ENCODE measurements at places on chromosomes 2 and 18.

DNA sequence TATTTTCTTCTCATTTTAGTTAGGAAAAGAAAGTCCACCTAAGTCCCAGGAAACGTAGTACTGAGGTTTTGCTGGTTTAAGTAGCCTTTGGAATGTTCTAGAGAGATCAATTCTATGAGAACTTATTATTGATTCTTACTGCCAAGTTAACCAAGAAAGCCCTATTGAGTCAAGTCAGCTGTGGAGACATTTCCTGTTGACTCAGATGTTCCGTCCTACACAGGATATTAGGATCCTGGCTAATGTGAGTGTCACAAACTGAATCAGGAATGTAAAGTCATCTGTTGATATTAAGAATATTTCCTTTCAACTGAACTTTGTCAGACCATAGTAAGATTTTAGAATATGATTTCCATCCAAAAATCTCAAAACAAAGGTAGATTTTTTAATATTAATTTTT, 654.3 kb downstream of the LRRTM4 start:
- peak; percentile 55 for DNase-seq

DNA sequence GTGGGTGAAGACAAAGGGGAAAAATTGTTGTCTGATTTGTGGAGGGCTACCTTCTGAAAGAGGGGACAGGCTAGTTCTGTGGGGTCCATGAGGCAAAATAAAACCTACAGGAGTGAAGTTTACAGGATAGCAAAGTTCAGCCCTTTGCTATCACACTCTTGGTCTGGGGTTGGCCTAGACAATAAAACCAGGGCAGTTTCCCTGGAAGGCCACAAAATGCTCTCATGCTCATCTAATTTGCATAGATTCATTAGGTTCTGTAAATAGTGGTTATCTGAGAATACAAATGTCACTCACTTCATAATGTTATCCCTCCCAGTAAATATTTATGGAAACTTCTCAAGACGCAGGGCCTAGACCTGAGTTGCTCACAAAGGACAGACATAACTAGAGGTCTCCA, 63.6 kb downstream of the INSIG2 start:
- no peak for DNase-seq

GRCh38 chr2:127552336-127552735, 16.9 kb downstream of the MYO7B start:
- DNase-seq = no peak

DNA sequence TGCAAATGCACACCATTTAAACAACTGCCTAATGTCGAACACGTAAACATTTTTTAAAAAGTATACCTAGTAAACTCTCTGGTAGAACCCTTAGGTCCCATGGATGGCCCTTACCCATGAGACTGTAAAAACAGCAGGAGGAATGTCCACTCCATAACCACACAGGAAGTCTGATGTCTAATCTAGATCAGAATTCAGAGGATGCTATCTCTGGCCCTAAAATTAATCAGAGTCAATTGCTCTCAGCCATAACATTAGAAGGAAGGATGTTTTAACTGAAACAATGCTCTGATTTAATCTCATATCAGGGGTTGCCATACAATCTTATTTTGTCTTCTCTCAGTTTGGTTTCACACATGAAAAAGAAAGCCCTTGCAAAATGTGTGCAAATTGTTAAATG, 416.3 kb upstream of the PIK3C3 start:
- DNase-seq = no peak

DNA sequence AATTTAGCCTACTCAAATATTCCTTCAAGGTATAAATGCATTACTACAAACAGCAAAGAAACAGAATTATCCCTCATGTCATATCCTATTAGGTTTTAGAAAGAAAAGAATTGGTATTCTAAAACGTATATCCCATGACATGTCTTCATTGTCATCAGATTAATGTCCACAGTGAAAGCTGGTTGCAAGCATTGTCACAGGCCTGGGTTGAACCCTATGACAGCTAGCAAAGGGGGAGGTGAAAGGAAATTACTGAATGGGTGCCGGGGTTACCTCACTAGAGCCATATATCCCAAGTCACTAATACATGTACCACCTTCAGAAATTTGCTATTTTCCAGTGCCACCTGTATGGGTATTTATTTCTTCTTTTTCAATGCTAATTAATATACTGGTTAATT, 1630.5 kb upstream of the NXPH2 start:
- DNase-seq = no peak

DNA sequence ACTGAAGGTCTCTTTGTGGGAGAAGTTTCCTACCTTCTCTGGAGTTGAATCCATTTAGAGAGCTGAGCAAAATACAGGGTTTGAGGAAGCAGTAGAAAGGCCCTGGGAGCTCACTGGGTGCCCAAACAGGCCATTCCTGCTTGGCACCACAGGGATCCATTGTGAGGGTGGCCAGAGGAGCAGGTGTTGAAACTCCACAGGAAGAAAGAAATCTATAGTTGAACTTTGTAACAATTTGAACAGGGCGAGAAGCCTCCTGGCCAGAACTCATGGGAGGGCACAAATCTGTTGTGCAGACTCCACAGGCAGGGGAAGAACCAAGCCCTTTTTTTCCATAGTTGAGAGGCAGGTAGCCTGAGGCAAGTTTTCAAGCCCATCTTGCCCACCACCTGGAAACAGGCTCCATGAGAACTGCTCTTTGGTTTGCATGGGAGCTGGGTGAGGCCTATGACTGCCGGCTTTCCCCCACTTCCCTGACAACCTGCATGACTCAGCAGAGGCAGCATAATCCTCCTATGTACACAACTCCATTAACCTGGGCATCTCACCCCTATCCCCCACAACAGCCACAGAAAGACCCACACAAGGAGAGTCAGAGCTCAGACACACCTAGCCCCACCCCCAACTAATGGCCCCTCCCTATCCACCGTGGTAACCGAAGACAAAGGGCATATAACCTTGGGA, 1053.0 kb downstream of the TSN start:
- DNase-seq = no peak

DNA sequence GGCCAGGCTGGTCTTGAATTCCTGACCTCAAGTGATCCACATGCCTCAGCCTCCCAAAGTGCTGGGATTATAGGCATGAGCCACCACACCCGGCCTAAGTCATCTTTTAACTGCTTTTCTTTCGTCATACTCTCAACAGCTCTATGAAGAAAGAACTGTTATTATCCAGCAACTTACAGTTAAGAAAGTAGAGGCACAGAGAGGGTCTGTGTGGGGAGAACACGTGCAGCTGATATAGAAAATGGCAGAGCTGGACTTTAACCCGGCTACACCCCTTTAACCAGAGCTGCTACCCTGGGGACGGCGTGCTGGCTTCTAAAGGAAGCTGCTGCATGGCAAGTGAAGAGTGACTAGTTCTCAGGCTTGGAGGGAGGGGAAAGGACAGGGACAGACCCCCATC, 25.5 kb downstream of the IGFBP2 start:
- no peak for DNase-seq

GRCh38 chr2:23536326-23536725, 151.3 kb downstream of the KLHL29 start:
- no peak for DNase-seq

GRCh38 chr2:238963971-238964328, 116.1 kb downstream of the TWIST2 start:
- DNase-seq = no peak

DNA sequence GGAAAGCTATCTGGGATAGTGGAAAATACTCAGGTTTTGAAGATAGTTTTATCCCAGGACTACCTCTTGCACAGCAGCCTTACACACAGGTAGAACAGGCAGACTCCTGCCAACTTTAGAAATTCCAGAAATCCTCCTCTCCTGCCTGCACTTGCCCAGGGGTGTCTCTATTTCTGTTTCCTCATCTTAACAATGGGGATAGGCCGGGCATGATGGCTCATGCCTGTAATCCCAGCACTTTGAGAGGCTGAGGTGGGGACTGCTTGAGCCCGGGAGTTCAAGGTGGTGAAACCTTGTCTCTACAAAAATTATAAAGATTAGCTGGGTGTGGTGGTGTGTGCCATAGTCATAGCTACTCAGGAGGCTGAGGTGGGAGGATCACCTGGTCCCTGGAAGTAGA, 117.0 kb upstream of the ARL5A start:
- no peak for DNase-seq

GRCh38 chr2:32064021-32064601, 755 bp downstream of the SPAST start:
- peak; percentile 1 for DNase-seq

GRCh38 chr2:235576337-235576910, 82.6 kb downstream of the AGAP1 start:
- no peak for DNase-seq

- no peak for DNase-seq
These were observed 253.8 kb downstream of the FBXO15 start for GRCh38 chr18:73893880-73894279.

GRCh38 chr2:235077046-235077445, 125.2 kb downstream of the SH3BP4 start:
- DNase-seq = peak; percentile 73

- DNase-seq = peak; percentile 58
These were observed 2.4 kb downstream of the SCG2 start for GRCh38 chr2:223599640-223600380.

DNA sequence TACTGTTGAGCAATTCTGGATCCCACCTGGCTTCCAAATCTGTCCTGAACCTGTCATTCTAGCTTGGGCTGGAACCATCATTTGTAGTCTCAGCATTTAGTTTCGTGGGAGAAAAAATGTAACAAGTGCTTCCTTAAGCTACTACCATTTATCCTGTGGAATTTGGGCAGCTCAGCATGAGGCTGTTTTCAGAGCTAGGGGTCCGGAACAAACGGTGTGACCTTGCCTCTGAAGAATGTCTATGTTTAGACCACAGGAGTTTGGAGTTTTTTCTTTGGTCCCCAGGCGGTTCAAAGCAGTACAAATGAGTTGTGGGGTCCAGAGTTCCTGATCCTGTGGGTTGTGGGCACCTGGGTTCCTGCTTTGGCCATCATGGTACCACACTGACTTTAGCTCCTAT, 59.1 kb upstream of the TMEM178A start:
- DNase-seq = peak; percentile 13

- DNase-seq = no peak
These were observed 951.3 kb downstream of the TSN start for GRCh38 chr2:122706757-122707223.

GRCh38 chr18:29430416-29430815, 1253.5 kb upstream of the CDH2 start:
- DNase-seq = no peak

DNA sequence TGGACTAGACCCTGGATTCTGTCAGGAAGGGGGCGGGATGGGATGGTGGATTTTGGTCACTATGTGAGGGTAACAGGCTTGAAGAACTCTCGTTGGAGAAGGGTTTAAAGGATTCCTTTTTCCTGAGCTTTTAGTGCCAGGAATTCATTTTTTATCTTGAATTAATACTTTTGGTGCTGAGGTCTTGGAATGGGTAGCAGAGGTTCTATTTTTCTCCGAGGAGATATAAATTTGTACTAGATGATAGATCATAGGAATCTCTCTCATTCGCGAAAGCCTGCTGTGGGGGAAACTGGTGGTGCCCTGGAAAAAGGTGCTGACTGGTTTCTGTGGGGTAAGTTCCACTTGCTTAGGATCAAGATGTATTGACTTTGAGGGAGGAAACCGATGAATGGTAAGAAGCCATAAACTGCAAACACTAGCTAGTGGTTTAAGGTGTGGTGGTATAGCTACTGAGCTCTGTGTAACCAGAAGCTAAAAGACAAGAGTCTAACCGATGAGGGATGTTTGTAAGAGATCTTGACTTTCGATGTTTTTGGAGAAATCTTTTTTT, 706 bp downstream of the AGPS start:
- no peak for DNase-seq

DNA sequence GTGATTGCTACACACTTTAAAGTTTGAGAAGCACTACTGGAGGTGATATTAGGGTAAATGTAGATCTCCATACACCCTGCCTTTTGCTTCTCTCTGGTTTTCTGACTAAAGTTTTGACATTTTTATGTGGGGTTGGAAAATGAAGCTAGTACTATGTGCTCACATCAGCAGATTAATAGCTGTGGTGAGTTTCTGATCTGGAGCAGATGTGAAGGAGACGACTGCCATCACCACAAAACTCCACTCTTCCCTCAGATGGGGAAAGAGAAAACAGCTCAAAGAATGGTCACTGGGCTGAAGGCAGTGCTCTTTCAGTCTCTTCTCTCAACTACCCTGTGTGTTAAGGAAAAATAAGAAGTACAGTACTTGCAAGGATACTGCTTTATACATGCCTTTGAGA, 37.2 kb downstream of the PLEKHA3 start:
- DNase-seq = peak; percentile 23

GRCh38 chr18:75247611-75248421, 37.2 kb downstream of the TSHZ1 start:
- peak; percentile 52 for DNase-seq

DNA sequence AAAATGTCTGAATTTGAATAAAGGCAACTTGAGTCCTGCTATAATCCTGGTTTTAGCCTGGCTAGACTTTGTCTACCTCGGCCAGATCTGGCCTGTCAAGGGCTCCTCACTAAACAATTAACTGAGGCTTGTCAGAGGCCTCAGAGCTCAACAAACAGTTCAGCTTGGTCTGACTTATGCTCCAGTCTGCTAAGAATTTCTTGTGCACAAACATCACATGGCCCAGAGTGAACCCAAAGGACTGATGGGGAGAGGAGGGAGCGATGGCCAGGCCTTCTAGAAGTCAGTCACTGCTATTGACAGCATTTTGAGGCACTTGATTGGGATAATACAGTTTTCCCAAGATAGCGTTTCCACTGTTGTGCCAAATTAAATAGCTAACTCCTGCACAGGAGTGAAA, 555.1 kb upstream of the ID2 start:
- no peak for DNase-seq

- DNase-seq = peak; percentile 71
These were observed 88.9 kb upstream of the SERPINE2 start for GRCh38 chr2:224127871-224128501.

DNA sequence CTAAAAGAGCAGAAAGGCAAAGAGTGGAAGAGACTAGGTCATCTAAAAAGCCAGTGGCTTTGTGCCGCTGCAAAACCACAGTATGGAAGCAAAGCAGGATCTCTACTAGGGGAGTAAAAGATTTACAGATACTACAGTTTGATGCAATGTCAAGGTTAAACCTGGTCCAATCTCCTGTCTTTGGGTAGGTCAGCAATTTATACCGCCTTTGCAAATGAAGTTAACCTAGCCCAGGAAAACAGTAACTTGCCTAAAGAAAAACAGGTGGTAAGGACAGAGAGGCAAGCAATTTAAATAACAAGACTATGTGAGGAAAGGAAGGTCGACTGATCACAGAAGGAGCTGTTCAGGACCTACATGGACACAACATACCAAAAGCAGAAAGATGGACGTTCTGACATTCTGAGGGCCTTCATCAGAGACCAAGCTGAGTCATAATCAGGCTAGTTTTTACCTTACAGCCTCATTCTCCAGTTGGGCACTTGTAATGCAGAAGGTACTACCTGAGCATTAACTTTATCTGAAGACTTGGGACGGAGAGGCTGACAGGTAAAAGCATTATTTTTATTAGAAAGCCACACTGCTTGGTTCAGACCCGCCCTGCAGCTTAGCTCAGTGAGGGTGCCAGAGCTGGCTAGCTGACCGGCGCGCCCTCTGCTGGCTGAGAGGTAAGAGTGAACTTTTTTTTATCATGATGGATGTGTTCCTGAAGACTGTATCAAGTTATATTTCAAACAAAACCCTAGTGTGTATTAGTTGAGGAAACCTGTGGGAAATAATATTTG, 15.9 kb downstream of the CDKL4 start:
- DNase-seq = peak; percentile 62

GRCh38 chr18:45355944-45356520, 259.2 kb upstream of the SLC14A2 start:
- no peak for DNase-seq

- DNase-seq = peak; percentile 82
These were observed 122.9 kb downstream of the TANC1 start for GRCh38 chr2:159091381-159091780.

GRCh38 chr2:30691948-30692828, 115.1 kb downstream of the CAPN13 start:
- DNase-seq = no peak
